ENCODE measurements at places on chromosomes 5 and 9.

GRCh38 chr5:171226096-171226754 lies 82.8 kb upstream of the TLX3 start:
- DNase-seq = no peak

DNA sequence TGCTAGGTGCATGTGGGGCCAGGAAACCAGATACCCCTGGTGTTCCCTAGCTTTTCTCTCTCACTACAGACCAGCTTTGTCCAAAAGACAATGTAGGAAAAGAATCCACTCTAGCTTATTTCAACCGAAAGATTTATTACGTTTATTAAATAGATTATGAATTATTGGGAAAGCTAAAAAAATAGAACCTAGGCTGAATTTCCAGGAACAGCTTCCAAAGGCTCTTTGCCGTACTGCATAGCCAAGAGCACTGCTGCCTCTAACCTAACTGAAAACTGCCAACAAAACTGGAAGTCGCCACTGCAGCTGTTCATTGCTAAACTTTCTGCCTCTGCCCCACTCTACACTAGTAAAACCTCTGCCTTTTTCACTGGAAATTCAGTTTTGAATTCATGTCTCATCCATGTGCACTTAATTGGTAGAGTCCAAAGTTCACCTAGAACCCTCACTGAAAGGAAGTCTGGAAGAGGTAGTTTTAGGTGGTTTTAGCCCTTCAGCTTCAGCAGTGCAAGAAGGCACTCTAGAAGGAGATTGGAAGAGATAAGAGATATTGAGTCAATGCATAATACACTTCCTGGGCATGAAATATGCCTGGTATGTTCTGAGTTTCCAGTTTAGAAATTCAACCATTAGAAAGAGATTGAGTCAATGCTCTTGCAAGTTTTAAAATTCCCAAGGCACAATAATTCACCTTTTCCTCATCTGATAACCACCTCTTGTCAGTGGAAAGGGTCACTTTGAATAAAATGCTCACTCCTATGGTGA lies 927.9 kb downstream of the MAT2B start:
- DNase-seq = no peak

DNA sequence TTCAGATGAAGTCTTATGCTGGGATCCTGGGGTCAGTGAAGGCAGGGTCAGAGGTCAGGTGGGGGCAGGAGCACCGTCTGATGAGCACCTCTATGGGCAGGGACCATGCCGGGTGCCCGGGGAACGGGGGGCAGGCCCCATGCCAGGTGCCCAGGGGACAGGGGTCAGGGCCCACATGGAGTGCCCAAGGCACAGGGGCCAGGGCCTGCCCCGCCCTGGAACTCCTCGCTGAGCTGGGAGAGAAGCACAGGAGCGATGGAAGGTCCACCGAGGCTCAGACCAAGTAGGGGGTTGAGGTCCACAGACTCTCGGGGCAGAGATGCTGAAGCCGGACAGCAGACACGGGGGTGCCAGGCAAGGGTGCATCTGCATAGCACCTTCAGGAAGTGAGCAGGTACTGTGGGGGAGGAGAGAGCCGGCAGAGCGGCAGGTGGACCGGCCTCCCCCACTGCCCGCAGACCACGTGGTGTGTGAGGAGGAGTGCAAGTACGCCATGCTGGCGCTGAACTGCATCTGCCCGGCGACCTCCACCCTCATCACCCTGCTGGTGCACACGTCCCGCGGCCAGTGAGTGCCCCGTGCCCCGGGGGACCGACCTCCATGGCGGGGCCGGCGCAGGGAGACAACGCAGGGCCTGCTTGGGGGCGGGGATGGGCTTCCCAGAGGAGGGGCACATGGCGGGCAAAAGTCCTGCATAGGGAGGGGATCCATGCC lies 67.7 kb downstream of the KCNT1 start:
- no peak for DNase-seq

GRCh38 chr5:180649297-180650039 lies at the start of gene FLT4:
Gene FLT4, minus strand, starts transcription at chr5:180649600. Its CDS starts 55 bp downstream, at chr5:180649545.
- no peak for DNase-seq

DNA sequence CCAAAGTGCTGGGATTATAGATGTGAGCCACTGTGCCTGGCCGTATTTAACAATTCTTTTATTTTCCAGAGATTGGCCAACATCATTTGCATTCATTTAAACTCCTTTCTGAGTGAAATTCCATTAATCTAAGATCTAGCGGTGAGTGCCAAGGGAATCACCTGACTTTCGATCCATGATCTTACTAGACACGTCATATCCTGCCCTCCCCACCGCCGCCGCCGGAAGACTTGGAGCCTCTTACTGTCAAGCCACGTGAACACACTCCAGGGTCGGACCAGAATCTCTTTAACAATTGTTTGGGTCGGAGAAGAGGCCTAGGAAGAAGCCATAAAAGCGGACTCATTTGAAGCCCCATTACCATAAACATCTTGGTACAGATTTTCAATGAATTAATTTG lies 12.9 kb downstream of the INPP5E start:
- DNase-seq = no peak

DNA sequence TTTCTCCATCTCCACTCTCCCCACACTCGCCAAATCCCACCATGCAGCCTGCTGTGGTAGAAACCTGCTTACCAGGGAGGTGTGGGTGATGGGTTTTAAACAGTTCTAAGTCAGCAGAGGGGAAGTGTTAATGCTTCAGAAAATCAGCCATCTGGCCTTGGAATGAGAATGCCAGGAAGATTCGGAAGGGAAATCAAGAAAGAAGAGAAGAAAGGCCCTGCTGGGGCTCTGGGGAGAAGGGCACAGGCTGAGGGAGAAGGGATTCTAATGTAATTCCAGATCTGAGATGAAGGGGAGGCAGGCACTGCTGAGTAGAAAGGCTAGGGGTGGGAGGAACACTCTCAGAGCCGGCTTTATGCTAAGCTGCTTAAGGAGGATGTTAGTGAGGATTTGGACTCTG lies 434.7 kb upstream of the DMAC1 start:
- DNase-seq = no peak

GRCh38 chr9:18343784-18344183 lies 130.2 kb upstream of the ADAMTSL1 start:
- no peak for DNase-seq
